ENCODE measurements at places on chromosomes 3 and 15. TPM values are rescaled to one million over a fixed set of nuclear protein-coding genes. Genes with fewer than 3 reads are reported as not detected.
A peak's percentile ranks its signal among the peaks of the same experiment; 100 is the strongest.

LAMB2 gene
- 30.2 TPM for total RNA-seq

CHCHD6 gene
- total RNA-seq: 33.8 TPM

SRGAP3 gene
- total RNA-seq: 58.3 TPM

GRCh38 chr3:188259596-188259995 is 105.6 kb downstream of the LPP start:
- DNase-seq: no peak

GRCh38 chr3:131883086-131883485 is 151.7 kb downstream of the CPNE4 start:
- DNase-seq: no peak

DNA sequence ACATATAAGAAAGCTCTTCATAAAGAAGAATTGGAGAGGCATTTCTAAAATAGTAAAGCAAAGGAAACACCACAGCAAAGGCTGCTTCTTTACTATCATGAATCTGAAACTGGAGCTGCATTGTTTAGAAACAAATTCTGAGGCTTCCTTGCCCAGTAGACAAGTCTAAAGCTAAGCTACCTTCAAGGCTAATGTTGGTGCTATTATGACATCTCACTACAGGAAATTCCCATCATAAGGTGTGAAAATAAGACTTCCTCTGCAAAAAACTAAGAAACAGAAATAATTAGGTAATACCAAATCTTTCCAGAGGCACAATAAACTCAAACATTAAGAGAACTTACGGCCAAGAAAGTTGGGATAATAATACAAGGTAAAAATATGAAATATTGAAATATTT is 89.9 kb upstream of the P3H2 start:
- DNase-seq: no peak

NXPE3 gene
- 17.1 TPM for total RNA-seq

SLC28A1 gene
- not detected for total RNA-seq

GRCh38 chr3:27080258-27080525 is 289.0 kb downstream of the NEK10 start:
- no peak for DNase-seq

DNA sequence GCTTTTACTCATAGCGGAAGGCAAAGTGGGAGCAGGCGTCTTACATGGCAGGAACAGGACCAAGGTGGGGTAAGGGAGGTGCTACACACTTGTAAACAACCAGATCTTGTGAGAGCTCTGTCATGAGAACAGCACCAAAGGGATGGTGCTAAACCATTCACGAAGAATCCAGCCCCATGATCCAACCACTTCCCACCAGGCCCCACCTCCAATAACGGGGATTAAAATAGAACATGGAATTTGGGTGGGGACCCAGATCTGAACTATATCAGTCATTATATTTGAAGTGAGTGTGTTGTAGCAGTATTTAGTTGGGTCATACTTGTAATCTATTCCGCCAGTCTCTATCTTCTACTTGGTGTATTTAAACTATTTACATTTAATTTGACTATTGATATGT is 190.9 kb downstream of the RPLP1 start:
- DNase-seq: no peak

GRCh38 chr3:10485380-10485779 is 20.0 kb downstream of the ATP2B2 start:
- DNase-seq: no peak

DNA sequence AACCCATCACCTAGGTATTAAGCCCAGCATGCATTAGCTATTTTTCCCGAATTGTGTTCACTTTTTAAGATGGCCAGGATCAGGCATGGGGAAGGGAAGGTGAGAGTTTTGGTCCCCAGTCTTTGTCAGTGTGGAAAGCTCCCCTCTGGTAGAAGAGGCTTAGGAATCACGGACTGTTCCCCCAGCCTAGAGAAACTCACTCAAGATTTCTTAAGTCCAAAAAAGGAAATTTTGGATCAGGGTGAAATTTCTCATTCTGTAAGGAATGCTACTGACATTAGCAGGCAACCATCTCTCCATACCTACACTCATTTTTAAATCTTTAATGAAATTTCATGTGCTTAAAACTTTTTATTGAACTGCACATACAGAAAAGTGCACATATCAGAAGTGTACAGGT is 70.3 kb upstream of the GALNT15 start:
- DNase-seq: no peak

DNA sequence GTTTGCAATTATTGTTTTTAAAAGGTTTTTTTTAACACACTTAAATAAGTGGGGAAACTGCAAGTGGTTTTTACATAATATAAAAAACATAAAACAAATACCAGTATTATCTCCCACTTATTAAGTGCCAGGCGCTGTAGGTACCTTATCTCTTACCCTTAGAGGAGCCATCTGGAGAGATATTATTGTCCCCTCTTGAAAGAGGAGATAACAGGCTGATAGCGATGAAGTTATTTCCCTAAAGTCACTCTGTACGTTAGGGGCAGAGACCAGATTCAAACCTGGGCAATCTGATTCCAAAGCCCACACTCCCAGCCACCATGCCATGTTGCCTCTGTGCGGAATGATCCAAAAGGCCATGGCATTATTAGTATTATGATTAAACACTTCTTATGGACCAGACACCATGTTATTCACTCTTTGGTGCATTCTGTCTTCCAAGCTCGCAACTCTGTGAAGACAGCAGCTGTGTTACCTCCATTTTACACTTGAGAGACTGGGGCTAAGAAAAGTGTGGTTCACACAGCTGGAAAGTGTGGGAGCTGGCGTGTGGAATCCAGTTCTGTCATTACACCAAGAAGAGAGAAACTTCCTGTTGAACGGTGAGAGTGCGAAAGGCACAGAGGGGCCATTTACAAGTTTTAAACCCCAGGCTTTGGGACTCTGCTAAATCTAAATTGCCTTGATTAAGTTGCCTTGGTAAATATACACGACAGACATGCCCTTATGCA is 79.9 kb upstream of the MITF start:
- DNase-seq: no peak

DNA sequence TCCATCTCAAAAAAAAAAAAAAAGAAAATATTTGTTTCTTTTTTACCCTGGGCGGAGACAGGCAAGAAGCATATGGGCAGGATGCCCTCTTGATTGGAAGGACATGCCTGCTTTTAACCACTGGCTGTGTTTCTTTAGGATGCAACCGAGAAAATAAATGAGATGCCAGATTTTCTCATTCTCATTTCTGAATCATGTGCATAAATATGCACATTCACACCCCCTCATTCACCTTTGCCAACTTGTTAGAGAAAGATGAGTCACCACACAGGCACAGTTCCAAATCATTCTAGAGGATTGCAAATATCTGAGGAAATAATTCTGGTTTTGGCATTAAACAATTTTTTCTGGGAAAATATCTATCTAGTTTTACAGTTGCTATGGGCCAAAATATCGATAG is 3.3 kb downstream of the LIPH start:
- DNase-seq: peak; percentile 51

GRCh38 chr3:51680663-51681230 is 9.7 kb downstream of the TEX264 start:
- no peak for DNase-seq

GRCh38 chr3:168427835-168428475 is 332.2 kb upstream of the GOLIM4 start:
- DNase-seq: no peak

DNA sequence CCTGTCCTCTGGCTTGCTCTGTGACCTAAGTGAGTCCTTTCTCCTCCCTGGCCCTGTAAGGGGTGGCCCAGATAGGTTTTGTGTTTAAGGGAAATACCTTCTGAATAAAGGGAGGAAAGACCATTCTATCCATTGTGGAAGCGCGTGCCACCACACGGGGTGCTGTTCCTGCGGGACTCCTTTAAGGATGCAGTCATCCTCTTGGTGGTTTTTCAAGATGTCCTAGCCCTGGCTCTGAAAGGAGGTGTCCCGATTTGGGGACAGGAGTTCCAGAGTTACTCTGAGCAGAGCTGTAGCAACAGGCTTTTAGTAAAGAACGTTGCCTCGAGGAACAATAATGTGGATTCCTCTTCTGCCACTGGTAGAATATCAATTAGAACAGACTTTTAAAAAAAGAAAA is 9.6 kb downstream of the SLC6A6 start:
- no peak for DNase-seq

DNA sequence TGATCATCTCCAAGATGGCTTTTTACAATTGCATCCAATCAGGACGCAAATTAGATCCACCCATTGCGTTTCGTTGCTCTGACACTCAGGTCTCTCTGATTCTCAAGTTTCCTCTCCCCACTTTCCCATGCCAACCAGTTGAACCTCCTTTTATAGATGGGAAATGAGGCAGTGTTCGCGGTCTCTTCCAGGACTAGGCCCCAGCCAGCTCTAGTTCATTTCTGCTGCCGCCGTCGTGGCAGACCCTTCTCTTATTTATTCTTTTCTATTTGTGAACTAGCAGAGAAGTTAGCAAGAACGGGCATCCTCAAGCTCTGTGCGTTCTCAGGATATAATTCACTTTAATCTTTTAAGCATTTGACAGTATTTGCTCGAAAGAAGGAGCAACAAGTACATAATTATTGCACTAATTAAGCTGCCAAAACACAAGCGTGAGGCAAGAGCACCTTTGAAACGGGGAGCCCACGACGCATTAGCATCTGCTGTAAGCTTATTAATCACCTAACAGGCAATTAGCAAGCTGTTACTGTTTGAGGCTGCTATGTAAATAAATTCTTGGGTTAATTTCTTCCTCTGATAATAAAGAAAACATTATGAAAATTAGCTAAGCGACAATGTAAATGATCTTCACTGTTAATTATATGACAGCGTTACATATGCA is 246.4 kb upstream of the TLE3 start:
- no peak for DNase-seq

DNA sequence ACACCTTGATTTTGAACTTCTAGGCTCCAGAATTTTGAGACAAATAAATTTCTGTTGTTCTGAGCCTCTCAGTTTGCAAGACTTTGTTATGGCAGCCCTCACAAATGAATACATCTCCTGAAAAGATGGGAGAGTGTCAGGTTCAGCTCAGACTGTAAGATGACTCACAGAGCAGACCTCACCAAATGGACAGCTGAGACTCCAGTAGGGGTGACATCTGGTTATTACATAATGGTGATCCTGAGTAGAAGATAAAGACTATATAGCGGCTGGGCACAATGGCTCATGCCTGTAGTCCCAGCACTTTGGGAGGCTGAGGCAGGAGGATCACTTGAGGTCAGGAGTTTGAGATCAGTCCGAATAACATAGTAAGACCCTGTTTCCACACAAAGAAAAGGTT is 26.2 kb upstream of the MTMR14 start:
- no peak for DNase-seq

DNA sequence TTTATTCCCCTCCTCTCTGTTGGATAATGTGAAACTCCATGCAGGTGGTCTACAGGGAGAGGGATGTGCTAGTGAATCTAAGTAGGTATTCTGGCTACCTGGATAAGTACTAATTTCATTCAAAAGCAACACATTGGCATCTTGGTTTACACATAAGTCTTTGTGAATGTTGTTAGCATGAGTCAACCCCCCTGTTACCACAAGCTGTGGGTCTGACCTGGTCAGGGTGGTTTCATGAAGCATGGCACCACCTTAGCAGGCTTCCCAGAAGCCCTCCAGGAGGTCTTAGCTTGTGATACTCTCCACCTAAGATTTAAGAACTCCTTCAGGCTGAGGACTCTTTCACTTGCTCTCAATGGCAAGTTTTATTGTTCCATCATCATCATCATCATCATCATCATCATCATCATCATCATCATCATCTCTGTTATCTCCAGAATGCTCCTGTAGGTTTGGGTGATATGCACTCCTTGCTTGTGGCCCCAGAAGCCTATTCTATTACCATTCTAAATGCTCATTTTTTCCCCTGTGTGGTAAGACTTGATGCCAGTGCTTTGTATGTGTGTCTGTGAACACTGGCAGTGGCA is 62.8 kb downstream of the EPHB1 start:
- no peak for DNase-seq

DNA sequence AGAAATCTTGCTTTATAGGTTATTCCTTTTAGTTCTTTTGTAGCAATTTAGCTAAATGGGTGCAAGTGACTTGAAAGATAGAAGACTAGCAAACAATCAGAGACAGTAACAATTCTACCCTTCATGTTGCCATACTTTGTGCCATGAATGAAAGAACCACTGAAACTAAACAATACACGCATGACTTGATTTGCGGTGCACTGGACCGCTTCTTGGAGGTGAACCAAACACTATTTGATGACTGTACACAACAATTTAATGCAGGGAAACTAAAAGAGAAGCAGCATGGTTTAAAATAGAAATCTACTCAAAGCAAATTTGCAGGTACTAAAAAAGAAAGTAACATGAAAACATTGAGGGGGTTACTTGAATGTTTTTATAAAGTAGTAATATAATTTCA is 331.0 kb upstream of the RARB start:
- DNase-seq: no peak

CLSTN2 gene
- total RNA-seq: 11.8 TPM

TMC3 gene
- total RNA-seq: under 0.01 TPM

IL17RD gene
- 31.0 TPM for total RNA-seq

DAZL gene
- not detected for total RNA-seq

CACNA2D3 gene
- total RNA-seq: 30.6 TPM

- DNase-seq: no peak
Observed at GRCh38 chr3:128190501-128190900, 37.2 kb downstream of the EEFSEC start.

GRCh38 chr3:56522374-56522773 is 34.6 kb upstream of the CCDC66 start:
- no peak for DNase-seq

DNA sequence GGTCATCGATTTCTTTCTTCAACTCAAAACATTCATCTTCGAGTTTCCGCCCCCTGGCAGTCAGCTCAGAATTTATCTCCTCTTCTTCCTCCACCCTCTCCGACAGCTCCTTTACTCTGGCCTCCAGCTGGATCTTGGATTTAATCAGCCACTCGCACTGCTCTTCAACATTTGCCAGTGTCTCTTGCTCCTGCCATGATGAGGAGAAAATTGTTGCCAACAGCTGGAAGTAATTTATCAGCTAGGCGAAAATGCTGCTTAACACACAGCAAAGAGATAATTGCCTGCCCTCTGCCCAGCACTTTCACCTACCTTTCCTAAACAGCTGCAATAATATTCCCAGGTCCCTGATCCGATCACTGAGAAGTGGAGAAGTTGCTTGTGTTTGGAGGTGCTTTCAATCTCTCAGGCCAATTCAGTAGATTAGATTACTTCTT is 69.3 kb downstream of the MYH15 start:
- DNase-seq: no peak

DNA sequence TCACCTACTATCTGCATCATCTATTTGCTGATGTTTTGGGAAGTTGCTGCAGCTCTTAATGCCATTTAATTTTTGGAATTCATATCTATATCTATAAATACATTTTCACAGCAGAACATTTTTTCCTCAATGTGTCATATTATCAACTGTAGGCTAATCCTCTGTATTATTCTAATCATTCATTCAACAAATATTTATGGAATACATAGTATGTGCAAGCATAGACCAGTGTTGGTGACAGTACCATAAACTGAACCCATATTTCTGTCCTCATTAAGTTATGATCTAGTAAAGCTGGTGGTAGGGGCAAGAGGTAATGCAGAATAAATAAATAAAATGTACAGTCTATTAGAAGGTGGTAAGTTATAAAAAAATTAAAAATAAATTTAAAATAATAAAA is 585.3 kb upstream of the BCHE start:
- DNase-seq: no peak

- DNase-seq: no peak
Observed at GRCh38 chr3:150931745-150932144, 26.5 kb upstream of the MINDY4B start.

CYP1A2 gene
- not detected for total RNA-seq
